NCI-H526 (cell line): ENCODE measurements at places on chromosomes 1 and 21.
A peak's percentile ranks its signal among the peaks of the same experiment; 100 is the strongest.

DNA sequence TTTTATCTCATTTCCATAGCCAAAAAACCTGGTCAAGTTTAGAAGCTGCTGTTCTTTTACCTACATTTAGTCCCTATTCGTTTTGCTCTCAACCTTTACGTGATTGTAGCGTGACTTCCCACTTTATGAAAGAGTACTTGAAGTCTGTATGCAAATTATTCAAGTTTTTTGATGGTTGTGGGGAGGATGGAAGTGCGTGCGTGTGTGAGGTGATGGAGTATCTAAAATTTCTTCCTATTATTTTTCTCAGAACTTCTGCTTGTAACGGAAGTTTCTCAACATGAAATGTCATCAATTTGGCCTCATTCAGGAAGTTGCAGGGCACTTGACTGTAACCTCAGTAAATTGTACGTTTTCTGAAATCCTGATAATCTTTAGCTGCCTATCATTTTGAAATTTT lies 64.0 kb downstream of the SAMSN1 start:
- DNase-seq: no peak

DNA sequence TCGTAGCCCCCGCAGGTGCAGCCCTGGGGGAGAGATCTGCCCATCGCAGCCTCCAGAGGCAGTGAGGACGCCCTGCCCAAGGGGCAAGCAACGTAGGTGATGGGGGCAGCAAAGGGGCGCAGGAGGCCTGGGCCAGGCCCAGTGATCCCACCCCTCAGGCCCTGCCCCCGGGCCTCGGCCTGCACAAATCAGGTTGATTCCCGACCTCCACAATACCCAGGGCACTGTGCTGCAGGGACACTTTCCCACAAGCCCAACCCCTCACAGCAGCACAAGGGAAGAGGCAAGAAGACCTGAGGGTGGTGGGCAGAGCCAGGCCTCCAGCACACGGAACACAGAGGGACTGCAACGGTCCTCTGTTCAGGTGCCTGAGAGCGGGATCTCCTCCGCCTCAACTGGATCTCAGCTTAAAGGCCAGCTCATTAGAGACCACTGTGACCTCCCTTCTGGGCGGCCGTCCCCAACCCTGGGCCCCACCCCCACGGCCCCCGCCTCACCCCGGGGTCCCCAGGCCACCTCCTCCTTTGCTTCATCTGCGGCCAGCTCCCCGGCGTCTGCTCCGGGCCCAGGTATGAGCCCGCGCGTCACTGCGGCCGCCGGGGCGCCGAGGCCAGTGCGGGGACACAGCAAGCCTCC lies 812 bp upstream of the ARF1 start:
- DNase-seq: peak; percentile 44

- peak; percentile 56 for DNase-seq
Measured at GRCh38 chr1:228212966-228213844, 5.4 kb downstream of the OBSCN start.

DNA sequence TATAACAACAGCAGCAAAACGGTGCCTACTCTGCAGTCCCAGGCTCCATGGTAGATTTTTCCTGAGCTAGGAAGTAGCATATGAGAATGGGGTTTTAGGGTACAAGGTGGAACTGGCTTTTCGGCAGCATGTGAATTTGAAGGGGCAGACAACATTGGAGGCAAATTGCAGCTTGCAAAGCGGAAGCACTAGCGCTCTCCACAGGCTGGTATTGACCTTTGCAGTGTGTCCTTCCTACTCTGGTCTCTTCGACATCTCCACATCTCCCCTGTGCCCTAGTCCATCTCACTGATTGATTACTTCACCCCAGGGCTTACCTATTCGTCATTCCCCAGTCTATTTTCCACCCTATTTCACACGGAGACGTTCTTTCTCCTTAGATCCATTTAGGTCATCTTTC lies 13.0 kb downstream of the IGSF21 start:
- no peak for DNase-seq

DNA sequence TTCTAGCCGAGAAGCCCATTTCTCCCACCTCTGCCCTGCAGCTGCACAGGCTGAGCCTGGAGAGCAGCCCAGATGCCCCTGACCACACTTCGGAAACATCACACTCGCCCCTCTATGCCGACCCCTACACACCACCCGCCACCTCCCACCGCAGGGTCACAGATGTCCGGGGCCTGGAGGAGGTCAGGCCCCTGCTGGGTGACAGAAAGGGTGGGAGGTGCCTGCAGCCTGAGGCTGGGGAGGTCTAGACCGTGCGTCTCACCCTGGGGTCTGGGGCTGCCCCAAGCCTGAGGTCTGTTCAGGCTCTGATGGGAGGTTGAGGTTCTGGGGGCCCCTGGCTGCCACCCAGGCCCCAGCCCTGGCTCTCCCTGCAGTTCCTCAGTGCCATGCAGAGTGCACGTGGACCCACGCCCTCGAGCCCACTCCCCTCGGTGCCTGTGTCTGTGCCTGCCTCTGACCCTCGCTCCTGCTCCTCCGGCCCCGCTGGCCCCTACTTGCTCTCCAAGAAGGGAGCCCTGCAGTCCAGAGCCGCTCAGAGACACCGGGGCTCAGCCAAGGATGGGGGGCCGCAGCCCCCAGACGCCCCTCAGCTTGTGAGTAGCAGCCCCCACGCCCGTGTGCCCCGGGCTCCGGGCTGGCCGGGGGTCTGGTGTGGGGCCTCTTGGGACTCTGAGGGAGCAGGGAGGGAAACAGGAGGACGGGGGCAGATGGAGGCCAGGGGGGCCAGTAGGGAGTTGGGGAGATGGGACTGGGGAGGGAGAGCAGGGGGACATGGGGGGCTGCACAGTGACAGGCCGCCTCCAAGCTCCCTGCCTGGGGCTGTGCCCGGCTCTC lies 7.4 kb downstream of the PLEKHN1 start:
- no peak for DNase-seq

DNA sequence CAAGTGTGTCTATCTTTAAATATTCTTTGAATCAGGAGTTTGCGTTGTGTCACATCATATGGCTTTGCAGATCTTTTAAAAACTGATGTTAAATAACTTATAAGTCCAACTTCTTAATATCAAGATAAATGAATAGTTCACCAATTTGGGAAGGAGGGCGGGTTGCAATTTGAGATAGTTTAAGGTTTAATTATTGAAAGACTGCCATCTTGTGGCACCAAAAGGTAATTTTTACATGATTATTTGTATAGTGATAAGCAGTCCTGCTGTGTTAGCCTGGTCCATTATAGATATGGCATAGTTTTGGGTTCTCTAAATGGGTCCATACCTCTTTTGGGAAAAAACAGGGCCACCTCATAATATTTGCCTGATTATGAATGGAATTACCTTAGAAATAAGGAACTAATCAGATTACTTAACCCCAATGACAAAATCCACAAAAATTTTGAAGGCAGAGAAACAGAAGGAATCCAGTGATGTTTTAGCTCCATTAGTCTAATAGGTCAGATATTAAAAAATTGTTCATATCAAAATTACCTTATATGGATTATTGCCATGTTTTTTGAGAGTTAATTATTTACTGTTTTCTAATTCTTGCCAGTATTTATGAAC lies 64.3 kb downstream of the PRKAA2 start:
- peak; percentile 10 for DNase-seq

DNA sequence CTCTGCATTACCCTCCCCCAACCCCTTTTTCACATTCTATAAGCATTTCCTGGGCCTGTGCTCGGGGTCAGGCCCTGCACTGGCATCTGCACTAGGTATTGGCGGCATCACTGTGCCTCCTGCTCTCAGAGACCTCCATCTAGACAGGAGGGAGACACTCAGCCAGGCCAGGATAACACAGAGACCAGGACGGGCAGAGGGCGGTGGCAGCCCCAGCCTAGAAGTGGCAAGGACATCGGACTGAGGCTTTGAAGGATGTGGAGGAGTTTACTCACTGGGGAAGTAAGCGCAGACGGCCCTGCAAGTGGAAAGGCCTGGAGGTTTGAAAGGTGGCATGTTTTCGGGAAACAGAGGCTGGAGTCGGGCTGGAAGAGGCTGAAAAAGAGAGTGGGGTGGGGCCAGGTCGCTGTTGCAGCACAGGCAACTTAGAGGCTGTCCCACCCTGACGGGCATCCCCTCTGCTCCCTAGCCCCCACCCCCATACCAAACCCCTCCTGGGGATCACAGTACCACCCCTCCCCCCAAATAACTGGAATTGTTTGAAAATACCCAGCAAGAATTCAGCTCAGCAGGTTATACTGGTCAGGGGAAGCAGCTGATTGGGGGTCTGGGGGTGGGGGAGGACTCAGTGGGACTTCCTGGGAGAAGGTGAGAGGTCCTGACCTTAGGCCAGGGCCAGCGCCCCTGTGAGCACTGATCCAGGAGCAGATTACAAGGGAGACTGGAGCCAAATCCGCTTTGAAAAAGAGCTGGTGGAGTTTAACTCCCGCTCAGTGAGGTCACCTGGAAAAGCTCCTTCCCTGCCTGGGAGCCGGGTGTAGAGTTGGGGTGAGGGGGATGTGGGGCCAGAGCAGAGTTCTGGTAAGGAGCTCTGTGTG lies 121.8 kb upstream of the WNT4 start:
- DNase-seq: no peak

DNA sequence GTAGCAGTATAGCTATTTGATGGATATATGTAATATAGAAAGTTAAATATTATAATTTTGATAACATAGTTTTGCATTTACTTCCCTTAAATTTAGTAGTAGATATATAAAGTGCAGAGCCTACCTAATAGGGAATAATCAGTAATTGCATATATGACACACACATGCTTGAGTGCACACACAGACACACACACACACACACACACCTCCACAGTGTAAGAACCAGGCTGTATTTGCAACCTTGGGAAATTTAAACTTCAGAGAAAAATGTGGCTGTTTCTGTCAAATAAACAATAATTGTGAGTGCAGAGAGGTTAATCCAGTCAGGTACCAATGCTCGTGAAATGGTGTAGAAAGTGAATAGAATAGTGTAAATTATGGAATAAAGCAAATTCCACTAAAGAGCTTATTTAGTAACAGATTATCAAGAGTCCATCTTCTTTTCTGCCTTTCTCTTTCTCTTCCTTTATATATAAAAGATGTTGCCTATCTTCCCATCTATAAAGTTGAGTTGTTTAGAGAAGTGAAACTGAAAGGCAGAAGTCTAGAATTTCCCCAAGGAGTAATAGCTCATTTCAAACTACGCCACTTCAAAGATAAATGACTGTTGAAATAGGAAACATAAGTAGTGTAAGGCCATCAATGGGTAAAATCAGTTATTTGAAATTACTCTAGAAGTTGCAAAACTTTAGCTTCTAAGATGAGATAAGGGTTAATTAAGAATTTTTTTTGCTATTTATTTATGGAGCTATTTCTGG lies 273.7 kb downstream of the SRGAP2C start:
- no peak for DNase-seq

DNA sequence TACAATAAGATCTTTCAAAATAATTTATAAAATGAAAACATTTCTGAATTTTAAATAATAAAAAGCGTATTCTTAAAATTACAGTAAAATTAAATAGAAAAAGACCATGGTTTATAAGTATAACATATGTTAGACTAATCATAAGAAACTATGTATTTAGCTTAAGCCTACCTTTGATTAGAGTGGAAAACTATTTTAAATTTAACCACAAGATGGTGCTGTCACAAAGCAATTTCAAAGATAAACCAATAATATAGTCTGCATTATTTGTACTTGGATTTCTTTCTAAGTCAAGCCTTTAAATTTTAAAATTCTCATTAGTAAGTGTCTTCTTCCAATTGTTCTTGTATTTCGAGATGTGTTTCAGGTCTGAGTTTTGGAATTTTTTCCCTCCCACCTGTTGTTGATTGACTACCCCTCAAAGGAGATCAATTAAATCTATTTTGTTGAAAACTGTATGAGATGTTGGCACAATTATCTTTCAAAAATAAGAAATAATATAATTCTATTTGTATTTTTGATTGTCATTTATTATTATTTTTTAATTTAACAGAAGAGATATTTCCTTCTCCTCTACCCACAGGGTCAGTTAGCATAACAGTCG lies 459.8 kb downstream of the KCNT2 start:
- peak; percentile 33 for DNase-seq

GRCh38 chr1:27342391-27342777 lies 562 bp downstream of the SYTL1 start:
- DNase-seq: peak; percentile 51

DNA sequence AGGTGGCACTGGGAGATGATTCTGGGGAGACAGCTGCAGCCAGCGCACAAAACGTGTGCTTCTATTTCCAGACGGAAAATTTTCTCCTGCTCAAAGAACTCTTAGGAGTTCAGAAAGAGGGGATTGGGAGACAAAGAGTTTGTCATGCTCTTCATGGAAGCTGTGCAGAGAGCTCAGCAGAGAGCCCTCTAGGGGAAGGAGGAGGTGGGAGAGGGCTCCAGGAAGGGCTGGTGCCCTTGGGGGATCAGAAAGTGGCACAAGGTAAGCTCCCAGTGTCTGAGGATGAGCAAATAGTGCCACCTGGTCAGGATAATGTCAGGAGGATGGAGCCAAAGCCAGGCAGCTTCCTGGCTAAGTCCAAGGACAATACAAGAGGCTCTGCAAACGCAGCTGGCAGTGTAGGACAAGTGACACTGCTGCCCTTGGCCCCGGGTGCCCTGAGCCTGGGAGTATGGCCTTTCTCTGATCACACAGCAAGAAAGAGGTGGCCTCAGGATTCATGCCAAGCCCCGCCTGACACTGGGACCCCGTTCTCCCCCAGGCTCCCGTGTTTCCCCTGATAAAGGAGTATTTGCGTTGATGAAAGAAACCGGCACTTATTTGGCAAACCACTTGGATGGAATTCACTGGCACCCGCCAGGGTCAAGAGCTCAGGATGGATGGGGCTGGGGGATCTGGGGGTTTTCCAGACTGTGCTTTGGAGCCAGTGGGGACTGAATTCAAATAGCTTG lies 254.0 kb downstream of the PTPRU start:
- no peak for DNase-seq

GRCh38 chr1:171943973-171944561 lies 102.8 kb downstream of the DNM3 start:
- no peak for DNase-seq

DNA sequence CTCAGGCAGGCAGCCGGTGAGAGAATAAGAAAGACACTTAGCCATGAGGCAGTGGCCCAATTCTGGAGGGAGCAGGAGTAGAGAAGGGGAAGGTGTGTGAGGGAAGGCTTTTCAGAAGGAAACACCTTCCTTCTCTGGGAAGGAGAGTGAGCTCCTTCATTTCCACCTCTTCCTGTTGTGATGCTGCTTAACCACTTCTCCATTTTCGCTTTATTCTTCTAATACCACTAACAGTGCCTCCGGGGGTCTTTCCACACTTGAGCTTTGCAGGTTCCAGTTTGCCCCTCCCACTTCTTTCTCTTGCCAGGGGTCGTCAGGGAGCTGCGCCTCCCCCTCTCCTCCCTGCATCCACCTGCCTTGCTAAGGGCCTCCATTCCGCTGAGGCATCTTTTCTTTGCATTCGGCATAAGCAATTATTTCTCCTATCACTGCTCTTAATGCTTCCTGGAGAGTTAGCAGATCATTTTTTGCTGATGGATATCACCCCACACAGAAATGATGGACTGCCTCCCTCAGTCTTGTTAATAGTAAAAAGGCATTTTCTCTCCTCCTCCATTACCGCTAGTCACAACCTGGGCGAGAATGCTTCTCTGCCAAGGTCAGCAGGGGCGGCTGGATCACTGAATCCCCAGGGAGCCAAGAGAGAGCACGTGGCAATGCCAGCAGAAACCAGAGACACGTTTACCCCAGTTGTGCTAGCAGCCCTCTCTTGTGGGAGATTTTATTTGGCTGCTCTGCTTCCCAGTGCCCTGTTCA lies 74.8 kb downstream of the ELAVL4 start:
- peak; percentile 17 for DNase-seq
